ENCODE measurements at places on chromosomes 5 and 9.

GRCh38 chr5:402615-403359, 40.2 kb upstream of the EXOC3 start:
- no peak for DNase-seq

DNA sequence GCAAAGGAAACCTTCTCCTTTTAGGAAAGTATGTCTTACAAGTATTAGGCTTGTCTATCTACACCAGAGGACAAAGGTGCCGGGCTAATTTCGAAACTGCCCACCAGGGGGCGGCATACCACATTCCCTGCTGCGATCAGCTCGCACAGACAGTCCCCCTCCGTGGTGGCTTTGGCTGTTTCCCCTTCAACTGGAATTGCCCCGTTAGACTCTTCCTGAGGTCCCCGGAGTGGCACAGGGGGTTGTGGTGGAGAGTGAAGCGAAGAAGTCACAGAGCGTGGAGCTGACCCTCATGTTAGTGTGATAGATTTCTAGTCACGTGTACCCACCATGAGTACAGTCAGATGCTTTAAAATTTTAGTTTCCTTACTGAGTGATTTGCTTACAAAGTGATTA, 17.5 kb downstream of the PTTG1 start:
- peak; percentile 86 for DNase-seq

GRCh38 chr9:87831159-87831558, 51.5 kb upstream of the SPATA31E1 start:
- no peak for DNase-seq

- DNase-seq, result no peak
Measured at GRCh38 chr5:79481574-79481973, 32.4 kb downstream of the HOMER1 start.

GRCh38 chr9:115109486-115109885, 8.5 kb downstream of the TNC start:
- no peak for DNase-seq

- no peak for DNase-seq
Measured at GRCh38 chr5:2102819-2103776, 220.4 kb upstream of the IRX4 start.

DNA sequence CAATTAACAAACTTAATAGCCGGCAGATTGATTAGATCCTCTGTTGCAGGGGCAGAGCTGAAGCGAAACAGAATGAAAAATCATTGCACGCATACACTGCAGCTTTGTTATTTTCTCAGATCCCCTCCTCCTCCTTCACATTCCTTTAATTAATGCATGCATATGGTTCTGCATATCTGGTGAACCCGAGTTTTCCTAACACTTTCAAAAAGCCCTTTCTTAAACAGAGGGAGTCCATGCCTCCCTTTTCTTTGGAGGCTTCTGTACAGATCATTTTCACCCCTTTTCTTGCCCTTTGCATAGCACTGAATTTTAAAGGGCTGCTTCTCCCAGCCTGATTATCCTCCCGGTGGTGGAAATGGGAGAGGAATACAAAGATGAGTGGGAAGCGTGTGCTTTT, 136.6 kb upstream of the TBCA start:
- DNase-seq, result no peak

DNA sequence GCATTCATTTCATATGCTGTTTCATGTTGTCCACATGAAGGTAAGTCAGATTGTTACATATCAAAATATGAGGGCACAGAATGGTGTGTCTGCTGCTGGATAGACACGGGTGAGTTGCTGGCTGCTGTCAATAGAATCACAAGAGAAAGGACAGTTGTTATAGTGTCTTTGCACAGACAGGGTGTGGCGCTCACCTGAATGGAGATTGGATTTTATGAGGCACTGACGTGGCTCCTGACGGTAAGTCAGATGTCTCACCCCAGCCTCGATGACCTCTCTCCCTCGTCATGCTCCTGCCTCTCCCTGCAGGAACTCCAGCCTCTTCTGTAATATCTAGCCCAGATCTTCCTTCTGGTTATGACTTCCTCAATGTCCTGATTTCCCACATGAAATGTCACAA, 75.4 kb upstream of the SELENOP start:
- no peak for DNase-seq

GRCh38 chr9:91193087-91193657, 168.5 kb downstream of the AUH start:
- DNase-seq, result no peak

- no peak for DNase-seq
Measured at GRCh38 chr9:18585996-18586395, 112.0 kb downstream of the ADAMTSL1 start.

DNA sequence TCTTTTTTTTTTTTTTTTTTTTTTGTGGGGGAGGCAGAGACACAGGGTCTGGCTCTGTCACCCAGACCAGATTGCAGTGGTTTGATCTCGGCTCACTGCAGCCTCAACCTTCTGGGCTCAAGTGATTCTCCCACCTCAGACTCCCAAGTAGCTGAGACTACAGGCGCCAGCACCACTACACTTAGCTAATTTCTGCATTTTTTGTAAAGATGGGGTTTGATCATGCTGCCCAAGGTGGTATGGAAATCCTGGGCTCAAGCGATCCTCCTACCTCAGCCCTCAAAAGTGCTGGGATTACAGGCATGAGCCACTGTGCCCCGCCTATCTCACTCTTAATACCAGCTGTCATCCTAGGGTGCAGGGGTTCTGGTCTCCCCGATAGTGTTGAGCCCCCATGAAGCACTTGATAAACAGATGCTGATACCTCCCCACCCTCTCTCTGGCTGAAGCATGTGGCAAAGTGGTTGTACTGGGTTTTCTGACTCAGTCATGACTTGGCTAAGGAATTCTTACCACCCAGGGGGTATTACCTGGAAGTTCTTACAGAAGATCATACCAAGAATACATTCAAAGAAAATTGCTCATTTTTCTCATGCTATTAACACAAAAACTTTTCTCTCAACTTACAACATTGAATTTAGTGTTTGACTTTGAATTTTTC, 110.2 kb upstream of the DAPK1 start:
- no peak for DNase-seq

- no peak for DNase-seq
Measured at GRCh38 chr9:105385381-105385985, 62.4 kb upstream of the FSD1L start.

GRCh38 chr5:102040326-102040725, 255.8 kb downstream of the SLCO4C1 start:
- no peak for DNase-seq

- DNase-seq, result no peak
Measured at GRCh38 chr9:77575785-77576184, 72.3 kb downstream of the GNA14 start.

DNA sequence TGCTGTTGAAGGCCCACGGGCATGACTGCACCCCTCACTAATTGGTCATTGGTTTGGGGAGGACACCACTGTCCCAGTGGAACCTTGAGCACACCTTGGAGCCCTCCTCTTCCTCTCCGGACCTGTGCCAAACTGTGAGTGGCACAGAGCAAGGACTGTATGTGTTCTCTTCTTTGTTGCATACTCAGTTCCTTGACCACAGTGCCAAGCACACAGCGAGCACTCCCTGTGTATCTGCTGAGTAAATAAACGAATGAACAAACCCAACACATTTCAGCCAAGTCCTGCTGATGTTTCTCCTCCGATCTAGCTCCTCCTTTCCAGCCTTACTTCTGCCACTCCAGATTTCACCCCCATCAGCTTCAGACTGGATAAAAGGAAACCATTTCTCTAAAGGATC, 2.7 kb upstream of the TRIM52 start:
- DNase-seq, result no peak

DNA sequence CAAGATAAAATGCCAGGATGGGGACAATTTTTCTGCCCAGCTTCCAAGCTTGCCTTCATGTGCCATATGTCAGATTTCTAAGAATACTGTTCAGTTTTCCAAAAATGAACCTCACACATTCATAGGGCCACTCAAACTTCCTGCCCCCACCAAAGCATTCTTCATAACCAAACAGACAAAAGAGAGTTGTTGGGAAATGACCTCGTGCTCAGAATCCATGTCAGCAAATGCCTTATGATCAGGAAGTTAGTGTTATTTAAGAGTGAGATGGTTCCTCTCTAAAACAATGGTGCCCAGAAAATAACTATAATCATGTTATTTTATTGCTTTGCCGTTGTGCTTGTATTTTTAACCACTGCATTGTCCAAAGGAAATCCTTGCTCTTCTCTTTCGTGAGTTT, 208.2 kb downstream of the ZNF608 start:
- DNase-seq, result no peak

GRCh38 chr5:82347201-82347865, 69.2 kb upstream of the RPS23 start:
- DNase-seq, result no peak

- DNase-seq, result no peak
Measured at GRCh38 chr5:16595881-16596580, 20.8 kb downstream of the RETREG1 start.

- no peak for DNase-seq
Measured at GRCh38 chr5:40033411-40033810, 608.6 kb upstream of the DAB2 start.
